ENCODE measurements at places on chromosomes 6 and 20.

DNA sequence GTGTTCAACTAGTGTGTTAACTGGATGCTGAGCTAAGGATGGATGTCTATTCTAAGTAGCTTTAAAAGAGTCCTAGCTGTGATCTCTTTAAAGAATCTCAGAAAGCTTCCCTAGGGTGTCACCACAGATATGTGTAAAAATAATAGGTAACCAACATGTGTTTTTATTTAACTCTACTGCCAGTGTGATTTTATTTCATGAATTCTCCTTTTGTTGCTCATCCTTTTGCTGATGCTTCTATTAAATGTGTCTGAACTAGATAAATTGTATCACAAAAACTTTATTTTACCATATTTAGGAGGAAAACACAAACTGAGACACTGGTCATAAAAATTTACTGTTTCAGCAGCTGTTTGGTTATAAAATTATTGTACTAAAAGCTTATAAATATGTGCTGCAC is 809.4 kb upstream of the CITED2 start:
- DNase-seq: no peak

- peak; percentile 20 for DNase-seq
Measured at GRCh38 chr20:63829603-63829944, 1.5 kb downstream of the ZBTB46 start.

DNA sequence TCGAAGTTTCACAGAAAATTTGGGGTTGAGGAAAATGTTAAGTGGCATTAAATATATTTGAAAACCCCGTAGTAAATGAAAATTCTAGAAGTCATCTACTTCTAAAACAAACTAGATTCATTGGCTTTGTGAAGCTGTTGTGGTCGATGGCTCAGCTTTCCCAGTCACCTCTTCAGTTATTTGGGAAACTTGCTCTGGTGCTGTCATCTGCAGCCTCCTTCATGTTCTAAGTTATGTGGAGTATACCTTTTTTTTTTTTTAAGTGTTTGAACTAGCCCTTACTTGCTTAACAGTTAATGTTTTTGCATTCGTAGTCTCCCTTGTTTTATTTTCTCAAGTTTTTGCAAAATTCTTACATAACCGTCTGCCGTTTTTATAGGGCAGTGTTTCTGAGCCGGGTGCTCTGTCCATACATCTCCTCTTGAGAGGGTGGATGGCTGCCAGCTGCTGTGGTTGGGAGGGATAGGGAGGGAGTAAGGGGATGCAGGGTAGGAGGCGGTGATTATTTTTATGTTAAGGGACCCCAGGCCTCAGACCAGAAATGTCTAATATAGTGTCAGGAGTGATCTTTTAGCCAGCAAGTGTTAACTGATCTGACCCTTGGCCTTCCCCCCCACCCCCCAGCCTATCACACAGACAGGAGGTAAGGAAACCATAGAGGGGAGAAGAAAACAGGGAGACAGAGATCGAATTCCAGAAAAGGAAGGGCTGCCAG is 7.1 kb downstream of the RREB1 start:
- no peak for DNase-seq

GRCh38 chr6:25022140-25022553 is 86.4 kb upstream of the RIPOR2 start:
- DNase-seq: peak; percentile 65

GRCh38 chr6:132830334-132830751 is 16.0 kb downstream of the RPS12 start:
- peak; percentile 23 for DNase-seq

DNA sequence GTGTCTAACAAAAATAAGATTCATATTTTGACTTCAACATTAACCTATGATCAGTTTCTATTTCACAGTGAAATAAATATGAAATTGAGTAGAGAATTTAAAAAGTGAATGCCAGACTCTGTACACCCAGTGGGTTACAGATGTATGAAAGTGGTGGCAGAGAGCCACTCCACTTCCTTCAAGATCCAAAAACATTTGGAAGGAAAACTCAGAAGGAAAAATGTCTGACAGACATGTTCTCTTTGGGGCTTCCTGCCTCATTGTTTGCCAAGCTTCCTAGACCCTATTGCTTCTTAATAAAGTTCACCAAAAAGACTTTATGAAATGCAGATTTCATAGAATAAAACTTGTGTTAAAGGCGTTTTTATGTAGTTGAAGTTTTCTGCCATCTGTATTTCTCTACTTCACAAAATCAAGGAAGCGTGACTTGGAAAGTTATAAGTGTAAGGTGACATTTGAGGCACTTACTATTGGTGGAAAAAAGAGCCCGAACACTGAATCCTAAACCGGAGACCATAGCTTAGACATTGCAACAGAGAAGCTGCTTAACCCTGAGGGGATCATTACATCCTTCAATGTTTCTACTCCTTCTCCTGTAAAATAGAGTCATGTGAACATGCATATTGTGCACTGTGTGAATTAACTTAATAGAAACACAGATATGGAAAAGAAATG is 12.8 kb downstream of the HMGCLL1 start:
- no peak for DNase-seq

GRCh38 chr6:168737481-168737880 is 296.5 kb downstream of the SMOC2 start:
- no peak for DNase-seq

DNA sequence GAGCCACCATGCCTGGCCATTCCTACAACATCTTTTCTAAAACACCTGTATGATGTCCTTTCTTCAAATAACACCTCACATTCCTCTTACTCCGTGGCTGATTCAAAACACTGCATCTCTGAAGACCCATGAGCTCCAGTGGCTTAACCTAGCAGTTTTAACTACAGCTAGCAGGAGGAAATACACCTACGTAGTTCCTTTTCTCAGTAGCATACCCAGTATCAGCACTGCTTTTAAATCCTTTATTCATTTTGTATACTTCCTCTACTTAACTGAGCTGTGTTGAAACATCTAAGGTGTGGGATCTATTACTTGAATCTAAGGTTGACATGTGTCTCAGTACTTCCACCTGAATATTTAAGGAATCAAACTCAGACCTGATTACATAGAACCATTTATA is 113.6 kb upstream of the CCDC28A start:
- DNase-seq: no peak

- no peak for DNase-seq
Measured at GRCh38 chr20:25592135-25592852, 7.0 kb upstream of the NINL start.

- peak; percentile 96 for DNase-seq
Measured at GRCh38 chr6:88922775-88923548, 40.5 kb downstream of the RNGTT start.

GRCh38 chr6:33787954-33788693 is 806 bp downstream of the LEMD2 start:
- peak; percentile 96 for DNase-seq

- peak; percentile 18 for DNase-seq
Measured at GRCh38 chr6:157128235-157128775, 195.0 kb downstream of the TMEM242 start.

GRCh38 chr6:63859528-63859927 is 223.9 kb downstream of the PHF3 start:
- DNase-seq: peak; percentile 54

DNA sequence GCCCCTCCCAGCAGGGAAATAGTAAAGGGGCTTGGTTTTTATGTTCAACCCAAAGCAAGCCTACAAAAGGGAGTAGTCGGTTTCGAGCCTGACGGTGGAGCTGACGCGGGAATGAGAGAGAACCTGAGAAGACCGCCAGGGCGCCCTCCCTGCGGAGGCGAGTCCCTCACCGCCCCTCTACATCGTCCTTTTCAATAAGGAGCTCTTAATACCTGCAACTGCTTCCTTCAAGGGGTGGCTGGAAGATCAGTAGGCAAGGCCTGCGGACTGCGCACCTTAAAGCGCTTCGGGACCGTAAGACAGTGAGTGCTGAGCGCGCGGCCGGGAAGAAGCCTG is 709 bp upstream of the ZNF76 start:
- DNase-seq: no peak

GRCh38 chr6:133546098-133546497 is 304.9 kb downstream of the EYA4 start:
- DNase-seq: no peak

- DNase-seq: no peak
Measured at GRCh38 chr6:116524236-116524635, 12.8 kb downstream of the CALHM5 start.

GRCh38 chr20:33031531-33031930 is at the start of gene BPIFB6:
Gene BPIFB6 (plus strand): TSS chr20:33031648. CDS start chr20:33031648, 0 bp downstream.
- no peak for DNase-seq

GRCh38 chr6:139833592-139833991 is 459.1 kb upstream of the CITED2 start:
- no peak for DNase-seq

DNA sequence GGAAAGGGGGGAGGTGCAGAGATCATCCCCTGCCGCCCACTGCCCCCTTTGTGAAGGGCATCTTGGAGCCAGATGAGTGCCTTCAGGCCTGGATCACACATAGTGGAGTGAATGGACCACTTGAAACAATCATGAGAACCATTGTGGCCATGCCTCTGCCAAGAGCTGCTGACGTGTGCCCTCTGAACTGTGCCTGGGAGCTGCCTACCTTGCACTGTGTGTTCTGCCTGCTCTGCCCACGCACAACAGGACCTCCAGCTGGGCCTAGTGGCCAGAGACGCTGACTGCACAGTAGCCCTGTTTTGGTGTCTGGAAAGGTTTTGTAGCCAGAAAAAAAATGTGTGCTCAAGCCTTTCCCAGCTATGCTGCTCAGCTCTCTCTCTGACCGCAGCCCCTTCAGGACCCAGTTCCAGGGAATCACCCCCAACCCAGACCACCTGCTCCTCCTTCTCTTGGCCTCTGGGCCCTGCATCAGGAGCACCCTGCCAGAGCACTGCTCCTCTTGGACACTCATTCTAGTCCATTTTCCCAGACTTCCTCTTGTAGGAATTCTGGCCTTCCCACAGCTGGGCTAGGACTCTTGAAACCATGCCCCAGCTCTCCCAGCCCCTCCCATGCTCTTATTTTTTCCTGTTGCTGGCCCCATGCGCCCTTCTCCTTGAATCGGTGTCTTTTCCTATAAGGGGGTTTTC is 1.6 kb upstream of the ADIG start:
- DNase-seq: no peak

- DNase-seq: no peak
Measured at GRCh38 chr6:160358225-160359119, 10.3 kb downstream of the SLC22A3 start.

GRCh38 chr6:160734627-160735026 is 32.6 kb downstream of the PLG start:
- no peak for DNase-seq

DNA sequence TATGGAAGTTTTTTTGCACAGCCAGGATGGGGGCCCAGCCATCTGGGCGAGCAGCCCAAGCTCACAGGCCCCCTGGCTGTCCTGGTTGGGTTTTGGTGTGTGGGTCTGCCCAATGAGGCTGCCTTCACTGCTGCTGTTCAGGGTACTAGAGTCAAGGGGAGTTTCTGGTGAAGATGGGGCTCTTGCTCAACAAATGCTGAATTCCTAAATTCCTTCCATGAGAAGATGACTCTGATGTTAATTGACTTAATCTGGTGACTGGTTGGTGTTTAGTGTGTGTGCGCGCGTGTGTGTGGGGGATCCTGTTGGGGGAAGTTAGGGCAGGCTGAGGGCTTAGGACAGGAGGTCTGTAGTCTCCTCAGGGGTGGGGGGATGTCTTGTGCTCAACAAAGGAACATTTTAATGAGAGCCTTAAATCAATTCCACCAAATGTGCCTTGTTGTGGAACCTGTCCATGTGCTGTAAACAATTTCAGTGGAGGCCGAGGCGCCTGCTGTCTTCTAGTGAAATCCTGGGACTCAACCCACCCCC is 1.9 kb downstream of the PTK7 start:
- DNase-seq: no peak

DNA sequence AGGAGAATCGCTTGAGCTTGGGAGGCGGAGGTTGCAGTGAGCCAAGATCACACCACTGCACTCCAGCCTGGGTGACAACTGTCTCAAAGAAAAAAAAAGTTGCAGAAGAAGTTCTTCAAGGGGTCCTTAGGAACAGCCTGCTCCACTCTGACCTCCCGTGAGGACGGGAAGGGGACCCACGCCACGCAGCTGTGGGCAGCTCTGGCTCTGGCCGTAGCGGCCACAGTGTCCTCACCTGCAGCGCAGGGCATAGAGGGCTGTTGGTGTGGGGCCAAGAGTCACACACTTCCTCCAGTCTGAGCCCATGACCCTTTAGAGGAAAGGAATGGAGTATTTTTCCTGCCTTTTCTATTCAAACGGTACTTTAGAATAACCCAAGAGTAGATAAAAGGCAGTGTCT is 5.4 kb downstream of the NTSR1 start:
- no peak for DNase-seq

DNA sequence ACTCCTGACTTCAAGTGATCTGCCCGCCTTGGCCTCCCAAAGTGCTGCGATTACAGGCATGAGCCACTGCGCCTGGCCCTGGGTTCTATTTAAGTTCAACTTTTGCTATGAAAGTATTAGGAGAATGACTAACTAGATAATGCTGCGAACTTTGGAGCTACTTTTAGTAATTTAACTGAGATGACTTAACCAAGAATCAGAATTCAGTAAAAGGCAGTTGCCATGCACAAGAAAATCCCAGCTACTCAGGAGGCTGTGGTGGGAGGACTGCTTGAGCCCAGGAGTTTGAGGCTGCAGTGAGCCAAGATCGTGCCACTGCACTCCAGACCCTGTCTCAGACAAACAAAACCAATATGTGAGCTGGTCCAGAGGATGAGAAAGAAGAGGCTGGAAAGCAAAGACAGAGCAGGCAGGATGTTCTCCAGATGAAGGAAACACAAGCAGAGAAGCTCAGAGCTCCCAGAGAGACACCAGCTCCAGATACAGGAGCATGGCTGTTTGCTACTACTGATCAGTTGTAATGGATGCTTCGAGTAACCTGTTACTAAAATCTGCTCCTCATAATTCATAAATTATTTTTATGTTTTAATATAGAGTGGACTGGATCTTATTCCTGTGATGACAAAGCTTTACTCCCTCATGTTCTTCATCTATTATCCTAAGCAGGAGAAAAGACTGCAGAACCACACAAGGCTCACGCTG is 23.9 kb downstream of the ZNF217 start:
- no peak for DNase-seq

- DNase-seq: peak; percentile 42
Measured at GRCh38 chr6:684831-685636, 7.9 kb downstream of the EXOC2 start.

DNA sequence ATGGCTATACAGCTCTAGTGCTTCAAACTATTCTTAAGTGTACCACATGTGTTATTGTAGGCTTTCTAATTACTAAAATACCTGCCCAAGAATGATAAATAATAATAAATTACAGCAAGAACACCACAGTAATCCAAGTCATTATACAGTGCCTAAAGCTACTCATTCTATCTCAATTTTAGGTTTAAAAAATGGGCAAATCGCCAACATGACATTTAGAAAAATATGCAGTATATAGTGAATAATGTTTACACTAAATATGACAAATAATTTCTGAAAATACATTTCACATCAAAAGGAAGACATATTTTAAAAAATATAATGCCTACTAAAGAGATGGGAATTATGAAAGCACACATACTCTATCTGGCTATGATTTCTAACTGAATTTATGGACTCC is 91.8 kb downstream of the MAN1A1 start:
- DNase-seq: no peak
